ENCODE measurements at places on chromosomes 11 and 22.

DNA sequence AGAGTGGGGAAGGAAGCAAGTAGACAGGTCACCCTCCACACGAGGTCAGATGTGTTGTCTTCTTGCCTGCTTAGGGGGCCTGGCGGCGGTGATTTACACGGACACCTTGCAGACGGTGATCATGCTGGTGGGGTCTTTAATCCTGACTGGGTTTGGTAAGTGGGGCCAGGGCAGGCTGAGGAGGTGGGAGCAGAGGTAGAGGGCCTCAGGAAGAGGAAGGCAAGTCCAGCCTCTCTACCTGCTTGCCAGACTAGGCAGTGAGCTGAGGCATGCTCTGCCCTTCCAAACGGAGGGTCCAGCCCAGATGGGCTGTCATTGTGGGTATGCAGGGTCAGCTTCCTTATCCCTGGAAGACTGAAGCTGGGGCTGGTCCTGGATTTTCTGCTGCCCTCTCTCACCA lies 39.9 kb downstream of the SLC5A1 start:
- H3K27ac ChIP-seq: no peak overlapping the region
- H3K4me3 ChIP-seq: no peak overlapping the region
- DNase-seq: no peak
- H3K4me1 ChIP-seq: no peaks in the 10 kb centered on the region

DNA sequence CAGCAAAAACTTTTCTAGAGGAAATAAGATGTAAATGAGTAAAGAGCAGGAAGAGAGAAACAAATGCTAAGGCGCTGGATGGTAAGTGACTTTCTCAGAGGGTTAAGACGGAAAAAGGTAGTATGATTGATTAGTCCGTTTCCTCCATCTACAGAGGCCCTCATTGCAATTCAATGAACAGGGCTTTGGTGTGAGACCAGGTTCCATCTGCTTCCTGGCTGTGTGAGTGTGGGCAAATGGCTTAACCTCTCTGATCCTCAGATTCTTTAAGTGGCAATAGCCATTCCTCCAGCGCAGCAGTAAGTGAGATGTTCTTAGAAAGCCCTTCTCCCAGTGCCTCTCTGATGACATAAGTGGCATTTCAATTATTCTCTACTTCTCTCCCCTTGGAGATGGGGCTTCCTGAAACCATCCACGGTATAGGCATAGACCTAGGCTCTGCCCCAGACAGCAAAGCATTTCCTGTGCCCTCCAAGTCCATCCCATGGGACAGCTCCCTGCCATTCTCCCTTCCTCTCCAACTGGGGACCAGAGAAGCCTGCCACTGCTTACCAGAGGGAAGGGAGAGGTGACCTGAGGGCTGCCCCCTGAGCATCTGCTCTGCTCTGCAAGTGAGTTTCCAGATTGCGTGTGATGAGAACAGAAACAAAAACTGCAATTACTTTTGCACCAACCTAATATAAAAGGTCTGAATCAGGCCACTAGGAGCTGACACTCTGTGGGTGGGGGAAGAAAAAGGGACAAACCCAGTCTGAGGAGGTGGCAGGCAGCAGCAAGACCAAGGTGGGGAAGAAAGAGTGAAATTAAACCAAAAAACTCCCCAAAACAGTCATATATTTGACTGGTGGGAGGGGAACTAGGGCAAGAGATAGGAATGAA lies 12.7 kb upstream of the CD44 start:
- peak overlapping the region; percentile 56 for H3K27ac ChIP-seq
- H3K36me3 ChIP-seq: no peaks in the 10 kb centered on the region
- H3K4me1 ChIP-seq: peaks cover 31% of the 10 kb centered on the region
- DNase-seq: peak; percentile 74

DNA sequence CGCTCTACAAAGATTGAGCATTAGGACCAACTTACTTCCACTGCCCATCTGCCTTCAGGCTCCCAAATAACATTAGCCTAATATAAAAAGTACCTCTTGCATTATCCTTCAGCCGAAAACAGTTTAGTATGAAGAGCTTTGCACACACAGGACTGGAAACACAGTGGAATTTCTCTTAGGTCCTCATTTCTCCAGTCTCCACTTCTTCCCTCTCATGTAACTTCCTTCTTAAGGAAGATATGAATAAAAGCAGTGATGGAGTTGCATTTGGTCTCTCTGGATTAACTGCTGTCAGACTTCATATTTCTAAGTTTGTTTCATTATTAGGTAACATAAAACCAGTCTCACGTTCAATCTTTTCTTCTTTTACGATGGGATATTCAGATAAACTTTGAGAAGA lies 5.6 kb upstream of the MPEG1 start:
- no peaks in the 10 kb centered on the region for H3K36me3 ChIP-seq
- H3K4me1 ChIP-seq: peaks cover 11% of the 10 kb centered on the region
- H3K4me3 ChIP-seq: no peak overlapping the region

GRCh38 chr11:115324581-115325432 lies 179.4 kb downstream of the CADM1 start:
- DNase-seq: peak; percentile 87
- H3K4me1 ChIP-seq: peaks cover 5% of the 10 kb centered on the region
- H3K27me3 ChIP-seq: no peaks in the 10 kb centered on the region
- H3K4me3 ChIP-seq: no peak overlapping the region
- no peaks in the 10 kb centered on the region for H3K36me3 ChIP-seq

DNA sequence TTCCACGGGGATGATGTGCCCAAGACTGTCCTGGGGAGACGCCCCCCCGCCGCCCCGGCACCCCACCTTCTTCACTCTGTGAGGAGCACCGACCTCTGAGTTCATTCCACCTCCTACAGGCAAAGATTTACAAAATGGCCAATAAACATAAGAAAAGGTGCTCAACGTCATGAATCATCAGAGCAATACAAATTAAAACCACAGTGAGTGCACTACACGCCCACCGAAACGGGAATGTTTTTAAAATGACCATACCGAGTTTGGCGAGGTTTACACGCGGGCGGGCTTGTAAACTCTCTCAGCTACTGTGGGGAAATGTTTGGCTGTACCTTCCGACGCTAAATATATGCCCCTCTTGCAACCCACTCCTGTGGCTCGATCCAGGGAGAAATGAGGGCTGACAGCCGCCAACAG lies 7.9 kb downstream of the NPTXR start:
- no peaks in the 10 kb centered on the region for H3K36me3 ChIP-seq
- DNase-seq: no peak
- H3K4me1 ChIP-seq: no peaks in the 10 kb centered on the region
- peaks cover 93% of the 10 kb centered on the region for H3K27me3 ChIP-seq

- H3K4me1 ChIP-seq: no peaks in the 10 kb centered on the region
- no peaks in the 10 kb centered on the region for H3K36me3 ChIP-seq
Observed at GRCh38 chr11:71232364-71232763, 20.0 kb downstream of the SHANK2 start.

DNA sequence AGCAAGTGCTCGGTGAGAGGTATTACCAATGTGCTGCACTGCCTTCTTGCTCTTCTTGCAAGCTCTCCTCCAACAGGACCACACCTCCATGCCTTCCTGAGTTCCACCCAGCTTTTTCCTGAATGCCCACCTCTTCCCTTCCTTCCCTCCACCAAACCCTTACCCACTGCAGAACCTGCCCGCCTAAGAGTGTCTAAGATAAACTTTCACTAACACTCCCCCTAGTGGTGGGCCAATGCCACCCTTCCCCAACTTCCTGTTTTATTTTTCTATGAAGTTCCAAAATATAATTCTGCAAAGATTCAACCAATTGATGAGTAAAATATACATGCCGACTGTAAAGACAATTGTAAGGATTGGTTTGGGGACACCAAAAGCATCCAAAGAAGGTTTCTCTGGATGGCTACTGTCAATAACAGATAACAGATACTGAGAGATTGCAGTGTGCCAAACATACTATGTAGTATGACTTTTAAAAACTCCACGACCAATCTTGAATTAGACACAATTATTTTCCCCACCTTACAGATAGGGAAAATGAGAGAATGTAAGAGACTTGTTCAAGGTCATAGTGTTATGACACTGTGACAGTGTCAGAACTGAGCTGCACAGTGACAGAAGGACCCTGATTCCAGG lies 38.6 kb upstream of the BMAL1 start:
- H3K27ac ChIP-seq: no peak overlapping the region
- no peak overlapping the region for H3K4me3 ChIP-seq
- H3K27me3 ChIP-seq: no peaks in the 10 kb centered on the region
- H3K36me3 ChIP-seq: no peaks in the 10 kb centered on the region
- H3K4me1 ChIP-seq: no peaks in the 10 kb centered on the region

GRCh38 chr11:95549301-95549700 lies 240.3 kb downstream of the FAM76B start:
- no peak for DNase-seq
- H3K36me3 ChIP-seq: no peaks in the 10 kb centered on the region
- no peak overlapping the region for H3K4me3 ChIP-seq
- no peaks in the 10 kb centered on the region for H3K27me3 ChIP-seq

- no peak for DNase-seq
- no peak overlapping the region for H3K4me3 ChIP-seq
- H3K4me1 ChIP-seq: peaks cover 3% of the 10 kb centered on the region
- peaks cover 32% of the 10 kb centered on the region for H3K27me3 ChIP-seq
Observed at GRCh38 chr11:46393231-46393616, 1.6 kb upstream of the CHRM4 start.

- H3K4me1 ChIP-seq: no peaks in the 10 kb centered on the region
- H3K36me3 ChIP-seq: no peaks in the 10 kb centered on the region
- no peak overlapping the region for H3K27ac ChIP-seq
- no peak overlapping the region for H3K4me3 ChIP-seq
- H3K27me3 ChIP-seq: no peaks in the 10 kb centered on the region
Observed at GRCh38 chr11:14181121-14181520, 177.9 kb downstream of the RRAS2 start.

DNA sequence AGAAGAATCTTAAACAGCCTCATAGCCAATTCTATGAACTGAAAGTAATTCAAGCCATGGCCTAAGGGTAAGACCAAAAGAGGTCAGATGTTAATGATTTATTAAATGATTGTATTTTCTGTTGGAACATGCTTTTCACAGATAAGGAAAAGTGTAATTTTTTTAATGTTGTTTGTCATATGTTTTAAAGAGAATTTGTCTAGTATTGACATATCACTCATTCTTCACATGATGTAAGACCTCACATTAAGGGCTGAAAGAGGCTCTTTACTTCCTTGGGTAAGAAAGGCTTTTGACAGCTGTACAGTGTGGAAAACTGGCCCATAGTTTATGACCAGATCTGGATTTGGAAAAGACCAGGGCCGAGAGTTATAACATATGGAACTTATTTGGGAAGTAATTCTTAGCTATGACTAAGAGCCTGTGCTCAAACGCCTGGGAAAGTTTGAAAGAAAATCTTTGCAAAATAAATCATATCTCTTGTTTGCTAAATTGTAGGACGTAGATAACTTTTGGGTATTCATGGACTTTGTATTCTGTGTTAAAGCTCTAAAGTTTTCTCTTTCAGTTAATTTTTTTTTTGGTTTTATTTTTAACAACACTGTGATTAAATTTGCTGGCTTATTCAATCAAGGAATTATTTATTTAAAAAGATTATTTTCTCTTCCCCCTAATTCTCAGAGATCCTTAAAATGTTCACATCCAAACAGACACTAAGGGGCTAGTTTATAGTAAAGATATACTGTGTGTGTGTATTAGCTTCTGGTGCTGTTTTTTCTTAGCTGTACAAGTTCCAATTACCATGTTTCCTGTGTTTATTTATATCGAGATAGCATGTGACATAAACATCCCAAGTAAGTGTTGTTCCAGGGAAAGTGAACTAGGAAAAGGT lies 162.2 kb downstream of the ARHGAP42 start:
- H3K4me3 ChIP-seq: no peak overlapping the region
- H3K4me1 ChIP-seq: peaks cover 6% of the 10 kb centered on the region
- no peaks in the 10 kb centered on the region for H3K36me3 ChIP-seq
- no peak for DNase-seq
- H3K27me3 ChIP-seq: no peaks in the 10 kb centered on the region
- no peak overlapping the region for H3K27ac ChIP-seq
